ENCODE measurements at places on chromosomes 3 and 15. TPM values are rescaled to one million over a fixed set of nuclear protein-coding genes. Genes with fewer than 3 reads are reported as not detected.

Gene P2RY1
- total RNA-seq = 0.48 TPM

Gene PEX5L
- not detected for total RNA-seq

Gene EPHB3
- total RNA-seq = not detected

Gene OXTR
- 0.73 TPM for total RNA-seq

Gene TMEM40
- total RNA-seq = not detected
